NCI-H1436 (cell line): ENCODE measurements at places on chromosomes 2 and 18.

GRCh38 chr2:15059870-15060512 is 427.5 kb downstream of the LRATD1 start:
- DNase-seq: no peak

DNA sequence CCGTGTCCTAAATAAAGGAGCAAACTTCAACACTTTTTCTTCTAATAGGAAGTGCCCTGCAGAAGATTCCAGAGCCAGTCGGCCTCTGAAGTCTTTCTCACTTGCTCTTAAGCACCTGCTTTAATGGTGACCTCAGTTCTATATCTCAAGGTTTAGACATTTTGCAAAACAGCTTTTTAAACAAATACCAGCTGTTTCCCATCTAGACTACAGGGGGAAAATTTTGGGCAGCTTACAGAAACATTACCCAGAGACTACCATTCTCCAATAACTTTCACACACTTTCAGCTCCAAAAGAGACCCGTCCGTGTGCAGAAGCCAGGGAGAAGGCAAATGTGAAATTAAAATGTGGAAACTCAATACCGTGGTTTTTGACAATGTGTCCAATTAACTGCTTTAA is 285.3 kb upstream of the CCDC68 start:
- no peak for DNase-seq

DNA sequence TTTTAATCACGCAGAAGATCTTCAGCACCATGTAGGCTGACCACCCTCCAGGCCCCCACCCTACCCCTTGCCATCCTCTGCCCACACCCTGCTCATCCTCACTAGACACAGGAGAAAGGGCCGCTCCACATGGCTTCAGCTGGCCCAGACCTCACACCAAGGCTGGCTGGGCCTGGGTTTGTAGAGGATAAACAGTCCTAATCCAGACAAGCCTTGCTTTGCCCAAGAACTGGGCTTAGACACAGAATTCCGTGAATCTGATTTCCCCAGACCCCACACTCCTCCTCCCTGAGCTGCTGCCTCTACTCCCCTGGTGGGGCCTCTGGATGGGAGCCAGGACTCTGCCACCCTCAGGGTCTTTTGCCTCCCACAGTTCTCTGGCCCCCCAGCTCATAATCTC is 185.3 kb downstream of the CYP26B1 start:
- DNase-seq: no peak

GRCh38 chr2:98730053-98730706 is 752 bp downstream of the MGAT4A start:
- peak; percentile 35 for DNase-seq

GRCh38 chr2:29839306-29839705 is 82.1 kb downstream of the ALK start:
- no peak for DNase-seq

- no peak for DNase-seq
Measured at GRCh38 chr18:39843546-39843945, 2111.5 kb upstream of the PIK3C3 start.

GRCh38 chr2:15906778-15907177 is 33.6 kb upstream of the MYCN start:
- no peak for DNase-seq
